H1 (cell line): ENCODE measurements at places on chromosomes 2 and 18.

DNA sequence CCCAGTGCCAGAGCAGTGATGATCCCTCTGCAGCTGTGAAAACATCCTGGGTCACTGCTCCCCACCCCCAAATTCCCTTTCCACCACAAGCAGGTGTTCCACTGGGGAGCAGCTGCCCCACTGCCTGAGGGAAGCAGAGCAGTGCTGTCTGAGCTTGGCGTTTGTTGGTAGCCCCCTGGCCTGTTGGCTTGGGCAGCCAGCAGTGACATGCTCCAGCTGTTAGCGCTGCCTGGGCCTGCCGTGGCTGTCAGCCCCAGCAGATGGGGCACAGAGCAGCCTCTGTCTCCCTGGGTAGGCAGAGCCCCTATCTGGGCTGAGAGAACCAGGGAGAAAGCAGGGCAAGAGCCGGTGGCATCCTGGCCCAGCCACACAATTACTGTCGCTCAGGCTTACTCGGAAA lies 247.7 kb downstream of the GLI2 start:
- DNase-seq: no peak

- no peak for DNase-seq
Measured at GRCh38 chr18:42765302-42765701, 350.2 kb downstream of the RIT2 start.

DNA sequence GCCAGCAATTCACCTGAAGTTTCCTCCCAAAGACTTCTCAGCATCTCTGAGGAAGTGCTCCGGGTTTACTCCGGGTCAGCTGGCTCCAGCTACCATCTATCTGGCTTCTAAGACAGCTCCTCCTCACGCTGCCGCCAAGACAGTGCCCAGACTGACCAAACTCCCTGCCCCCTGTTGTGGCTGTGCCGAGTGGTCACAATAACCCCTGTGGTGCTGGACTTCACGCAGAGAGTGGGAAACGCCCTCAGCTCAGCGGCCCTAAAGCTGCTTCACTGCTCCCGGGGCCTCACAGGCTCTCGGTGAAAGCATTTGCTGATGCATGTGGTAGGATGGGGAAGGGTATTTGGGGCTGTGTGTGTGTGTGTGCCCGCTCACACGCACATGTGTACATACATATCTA lies 154.8 kb upstream of the ZNF236 start:
- no peak for DNase-seq

DNA sequence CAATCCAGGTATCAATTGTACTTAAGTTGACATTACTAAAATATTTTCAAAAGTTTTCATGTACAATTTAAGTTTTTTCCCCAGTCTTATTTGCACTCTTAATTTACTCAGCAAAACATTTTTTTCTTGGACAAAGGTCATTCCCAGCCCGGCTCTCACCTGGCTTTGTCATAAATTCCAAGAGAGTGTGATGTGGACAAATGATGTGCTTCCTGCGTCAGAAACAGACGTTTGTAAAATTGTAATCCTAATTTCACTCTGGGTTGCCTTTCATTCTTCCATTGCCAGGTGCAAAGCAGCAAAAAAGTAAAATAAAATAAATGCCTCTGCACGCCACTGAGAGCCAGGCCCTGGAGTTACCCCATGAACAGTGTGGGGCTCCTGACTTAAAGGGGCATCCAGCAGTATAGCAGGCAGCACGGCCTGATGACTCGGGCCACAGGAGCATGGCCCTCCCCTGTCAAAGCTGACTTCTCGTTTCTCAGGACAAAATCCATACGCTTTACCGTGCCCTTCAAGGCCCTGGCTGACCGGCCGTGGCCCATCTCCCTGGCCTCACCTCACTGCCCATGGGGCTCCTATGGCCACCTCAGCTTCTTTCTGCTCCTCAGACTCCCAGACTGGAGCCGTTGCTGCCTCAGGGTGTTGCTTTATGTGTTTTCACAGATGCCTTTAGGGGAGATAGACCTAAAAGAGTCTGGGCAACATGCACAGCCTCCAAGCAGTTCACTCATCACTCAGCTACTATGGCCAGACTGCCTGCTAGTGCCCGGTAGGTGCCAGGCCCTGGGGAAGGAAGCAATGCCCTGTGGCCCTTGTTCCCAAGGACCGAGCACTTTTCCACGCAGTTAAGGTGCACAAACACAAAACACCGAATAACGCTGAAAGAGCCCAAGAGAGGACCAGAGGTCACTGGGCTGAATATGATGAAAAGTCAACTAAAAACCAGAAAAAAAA lies 7.6 kb upstream of the TMEM185B start:
- DNase-seq: no peak

DNA sequence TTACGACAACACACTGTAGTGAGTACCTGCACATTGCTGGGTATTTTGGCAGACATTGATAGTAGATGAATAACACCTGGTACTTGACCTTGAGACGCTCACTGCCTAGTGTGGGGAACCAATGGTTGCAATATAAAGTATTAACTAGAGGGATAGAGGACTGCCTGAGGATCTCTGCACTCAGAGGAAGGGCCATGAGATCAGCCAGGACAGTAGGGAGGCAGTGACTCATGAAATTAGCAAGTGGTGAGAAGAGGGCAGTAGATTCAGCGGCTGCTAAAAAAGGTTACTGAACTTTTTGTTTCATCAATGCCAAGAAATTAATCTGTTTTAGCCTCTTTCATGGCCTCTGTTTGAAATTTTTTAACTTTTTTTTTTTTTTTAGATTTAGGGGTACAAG lies 250.8 kb upstream of the TCF4 start:
- DNase-seq: no peak

DNA sequence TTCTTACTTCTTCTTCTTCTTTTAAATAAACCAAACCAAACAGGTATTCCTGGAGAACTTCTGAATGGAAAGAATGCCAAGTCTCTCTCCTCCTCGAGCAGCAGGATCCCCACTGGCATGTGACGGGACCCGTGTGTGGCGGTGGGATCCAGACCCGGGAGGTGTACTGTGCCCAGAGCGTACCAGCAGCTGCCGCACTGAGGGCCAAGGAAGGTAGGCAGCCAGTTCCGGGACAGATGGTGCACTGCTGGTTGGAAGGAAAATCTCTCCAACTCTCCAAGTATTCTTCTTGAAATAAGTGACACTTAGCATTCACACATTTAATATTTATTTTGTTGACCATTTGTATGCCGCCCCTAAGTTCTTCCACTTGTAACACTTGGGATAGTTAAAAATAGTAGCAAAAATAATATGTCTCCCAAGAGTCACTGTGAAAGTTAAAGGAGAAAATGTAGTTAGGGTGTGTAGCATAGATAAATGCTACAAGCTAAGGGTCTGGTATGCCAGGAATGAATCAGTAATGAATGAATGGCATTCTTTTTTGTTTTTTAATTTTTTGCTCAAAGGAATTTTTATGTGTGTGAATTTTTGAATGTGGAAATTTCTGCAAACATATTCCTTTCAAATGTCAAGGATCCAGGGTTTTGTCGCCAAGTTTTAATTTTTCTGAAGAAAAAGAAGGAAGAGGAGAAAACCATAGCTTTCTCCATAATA lies 349.9 kb downstream of the THSD7B start:
- no peak for DNase-seq

GRCh38 chr2:158128168-158128973 lies 26.7 kb downstream of the UPP2 start:
- DNase-seq: no peak
